ENCODE measurements at places on chromosomes 1 and 21.

DNA sequence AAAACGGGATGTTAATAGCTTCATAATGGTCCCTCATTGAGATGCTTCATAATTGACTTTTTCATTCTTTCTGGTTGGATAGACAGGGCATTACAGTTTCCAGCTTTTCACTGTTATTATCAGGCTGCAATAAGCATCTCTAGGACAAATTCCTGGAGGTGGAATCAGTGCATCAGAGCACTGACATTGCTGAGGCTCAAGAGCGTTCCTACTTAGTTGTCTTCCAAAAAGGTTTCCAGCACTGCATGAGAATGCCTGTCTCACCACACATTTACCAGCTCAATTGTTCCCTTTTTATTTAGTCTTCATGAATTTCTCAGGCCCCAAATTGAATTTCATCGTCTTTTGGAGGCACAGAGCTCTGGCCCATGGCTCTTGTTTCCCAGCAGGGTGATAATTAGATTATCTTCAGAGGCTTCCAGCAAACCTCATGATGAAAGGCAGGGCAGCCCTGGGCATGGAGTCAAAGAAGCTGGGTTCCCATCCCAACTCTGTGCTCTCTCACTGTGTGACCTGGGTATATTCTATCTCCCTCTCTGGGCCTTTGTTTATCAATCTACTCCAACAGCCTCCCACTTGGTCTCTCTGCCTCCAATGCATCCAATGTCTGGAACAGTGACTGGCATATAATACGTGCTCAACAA lies 451.4 kb downstream of the PTPRU start:
- DNase-seq = no peak

GRCh38 chr1:85137660-85138059 lies 63.2 kb downstream of the SYDE2 start:
- no peak for DNase-seq

DNA sequence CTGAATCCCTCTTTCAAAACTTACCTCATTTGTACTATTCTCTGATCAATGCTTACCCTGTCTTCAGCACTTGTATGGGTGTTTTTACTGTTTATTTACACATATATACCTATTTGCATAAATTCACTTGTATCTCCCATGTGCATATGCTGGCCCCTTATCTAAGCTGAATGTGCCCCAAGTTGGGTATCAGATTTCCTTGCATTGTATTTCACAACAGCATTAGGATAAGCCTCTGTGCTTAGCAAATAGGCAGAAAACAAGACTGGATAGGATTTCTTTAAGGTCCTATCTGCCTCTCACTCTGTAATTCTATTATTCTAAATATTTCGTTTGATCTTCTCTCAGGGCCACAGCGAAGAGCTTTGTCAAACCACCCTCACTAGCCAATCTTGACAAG lies 45.9 kb upstream of the IPO9 start:
- DNase-seq = no peak

GRCh38 chr1:6417961-6418667 lies 1.6 kb downstream of the HES2 start:
- DNase-seq = no peak

DNA sequence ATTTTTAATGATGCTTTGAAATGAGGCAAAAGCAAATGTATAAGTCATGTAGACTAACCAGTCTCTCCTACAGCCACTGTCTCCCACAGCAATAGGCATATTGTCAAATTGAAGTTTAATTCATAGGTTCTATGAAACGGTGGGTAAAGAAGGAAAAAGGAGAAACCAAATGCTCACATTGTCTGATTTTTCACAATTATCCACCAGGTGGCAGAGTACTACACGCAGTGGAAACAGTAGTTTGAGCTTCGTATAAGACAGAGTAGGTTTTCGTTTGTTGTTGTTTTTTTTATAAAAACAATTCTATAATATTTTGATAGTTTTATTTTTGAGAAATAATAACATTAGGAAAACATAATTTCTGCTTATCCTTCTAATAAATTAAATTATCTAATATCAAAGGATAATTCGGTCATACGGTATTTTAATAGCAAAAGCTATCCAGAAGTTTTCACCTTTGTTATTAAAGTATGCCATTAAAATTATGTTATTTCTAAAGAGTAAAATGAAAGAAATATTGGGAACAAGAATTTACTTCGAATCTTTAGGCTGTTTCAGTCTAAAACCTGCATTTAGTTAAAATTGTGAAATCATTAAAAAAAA lies 39.1 kb downstream of the TYW3 start:
- peak; percentile 11 for DNase-seq

GRCh38 chr1:220093361-220094015 lies 444 bp upstream of the IARS2 start:
- DNase-seq = no peak

DNA sequence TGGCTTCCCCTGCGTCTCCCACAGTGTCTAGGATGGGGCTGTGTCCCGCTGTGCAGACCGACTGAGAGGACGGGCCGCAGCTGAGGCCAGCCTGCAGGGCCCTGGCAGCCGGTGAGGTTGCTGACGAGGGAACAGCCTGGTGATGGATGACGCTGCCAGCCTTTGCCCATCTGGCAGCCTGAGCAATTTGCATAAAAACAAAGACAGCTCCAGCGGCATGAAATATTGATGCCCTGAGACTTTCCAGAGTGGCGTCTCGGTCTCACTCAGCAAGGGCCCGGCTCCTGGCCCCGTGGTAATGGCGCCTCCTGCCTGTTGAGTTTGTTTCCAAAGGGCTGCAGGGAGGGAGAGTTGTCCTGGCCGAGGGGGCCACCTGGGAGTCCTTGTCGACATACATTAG lies 19.1 kb upstream of the KCNA10 start:
- DNase-seq = no peak

DNA sequence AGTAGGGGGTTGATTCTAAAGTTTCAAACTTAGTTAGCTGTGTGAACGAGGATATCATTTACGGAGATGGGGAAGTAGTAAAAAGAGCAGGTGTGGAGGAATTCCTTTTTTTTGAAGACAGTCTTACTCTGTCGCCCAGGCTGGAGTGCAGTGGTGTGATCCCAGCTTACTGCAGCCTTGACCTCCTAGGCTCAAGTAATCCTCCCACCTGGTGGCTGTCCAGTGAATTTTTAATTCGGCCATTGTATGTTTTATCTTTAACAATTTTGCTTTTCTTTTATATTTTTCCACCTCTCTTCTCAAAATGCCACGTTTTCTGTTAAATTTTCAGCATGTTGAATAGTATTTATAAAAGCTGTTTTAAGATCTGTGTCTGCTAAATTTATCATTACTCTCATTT lies 12.3 kb upstream of the CENPF start:
- DNase-seq = no peak

DNA sequence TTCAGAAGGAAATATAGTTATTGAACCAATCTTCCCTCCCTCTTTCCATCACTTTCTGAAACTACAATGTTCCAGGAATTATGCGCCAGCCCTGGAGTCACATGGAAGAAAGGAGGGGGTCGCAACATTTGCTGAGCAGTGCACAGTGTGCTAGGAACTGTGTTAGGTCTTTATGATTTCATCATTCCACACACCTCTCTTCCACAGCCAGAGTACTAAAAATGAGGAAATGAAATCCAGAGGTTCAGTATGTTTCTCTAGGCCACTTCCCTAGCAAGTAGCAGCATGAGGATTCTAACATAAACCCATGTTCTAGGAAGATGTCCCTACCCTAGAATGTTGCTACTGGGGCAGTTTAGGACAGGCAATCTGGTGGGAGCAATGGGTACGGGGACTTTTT lies 158.1 kb downstream of the SLC45A1 start:
- DNase-seq = no peak

DNA sequence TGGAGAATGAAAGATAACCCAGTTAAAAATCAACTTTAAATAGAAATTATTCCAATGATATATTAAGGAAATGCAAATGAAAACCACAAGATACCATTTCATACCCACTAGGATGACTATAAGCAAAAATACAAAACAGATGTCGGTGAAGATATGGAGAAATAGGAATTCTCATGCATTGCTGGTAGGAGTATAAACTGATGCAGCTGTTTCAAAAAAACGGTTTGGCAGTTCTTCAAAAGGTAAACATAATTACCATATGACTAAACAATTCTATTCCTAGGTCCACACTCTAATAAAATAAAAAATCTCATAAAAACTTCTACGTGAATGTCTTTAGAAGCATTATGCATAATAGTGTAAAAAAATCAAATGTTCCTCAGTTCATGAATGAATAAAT lies 763.3 kb upstream of the BRINP3 start:
- no peak for DNase-seq

GRCh38 chr1:47388030-47388890 lies 27.8 kb upstream of the FOXE3 start:
- no peak for DNase-seq

DNA sequence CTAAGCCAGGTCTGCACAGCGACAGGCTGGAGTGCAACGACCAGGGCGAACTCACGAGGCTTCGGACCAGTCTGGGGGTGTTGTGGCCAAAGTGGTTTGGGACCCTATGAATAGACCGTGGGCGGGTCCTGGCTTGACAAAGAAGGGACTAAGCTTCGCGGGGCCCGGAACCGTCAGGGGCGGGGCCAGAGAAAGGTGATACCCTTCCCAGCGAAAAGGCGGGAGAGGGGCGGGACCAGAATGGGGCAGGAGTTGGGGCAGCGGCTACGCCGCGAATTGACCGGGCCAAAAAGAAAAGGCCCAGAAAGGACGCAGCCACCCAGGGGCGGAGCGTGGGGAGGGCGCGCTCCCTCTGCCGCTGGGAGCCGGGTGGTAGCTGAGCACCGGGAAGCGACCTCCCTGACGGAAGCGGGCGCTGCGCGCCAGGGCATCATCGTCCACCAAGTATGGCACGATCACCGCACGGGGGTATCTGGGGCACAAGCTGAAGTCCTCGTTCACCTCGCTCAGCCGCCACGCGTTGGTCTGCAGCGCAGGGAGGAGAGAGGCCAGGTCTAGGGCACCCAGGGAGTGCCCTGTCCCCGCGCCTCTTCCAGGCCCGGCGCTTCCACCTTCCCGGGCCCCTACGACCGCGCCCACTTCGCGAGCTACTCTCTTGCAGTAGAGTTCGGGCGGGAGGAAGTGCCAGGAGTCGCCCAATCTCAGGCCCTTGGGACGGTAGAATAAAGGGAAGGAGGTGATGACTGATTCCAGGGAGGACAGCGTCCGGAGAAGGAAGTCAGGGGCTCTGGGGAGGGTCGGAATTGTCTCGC lies 6.7 kb upstream of the FAM167B start:
- DNase-seq = peak; percentile 56

DNA sequence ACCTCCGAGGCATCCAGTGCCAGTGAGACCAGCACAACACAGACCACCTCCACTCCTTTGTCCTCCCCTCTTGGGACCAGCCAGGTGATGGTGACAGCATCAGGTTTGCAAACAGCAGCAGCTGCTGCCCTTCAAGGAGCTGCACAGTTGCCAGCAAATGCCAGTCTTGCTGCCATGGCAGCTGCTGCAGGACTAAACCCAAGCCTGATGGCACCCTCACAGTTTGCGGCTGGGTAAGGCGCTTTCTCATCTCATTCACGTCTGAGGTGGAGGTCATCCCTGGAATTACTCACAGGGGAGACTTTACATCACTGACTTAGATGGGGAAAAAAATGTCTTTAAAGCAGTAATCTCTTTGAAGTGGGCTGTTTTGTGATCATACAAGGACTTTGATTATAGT lies 106.3 kb downstream of the CD247 start:
- DNase-seq = no peak
